Upper lobe of right lung (tissue), 1 donor: ENCODE measurements at places on chromosomes 5 and 9. TPM values are rescaled to one million over a fixed set of nuclear protein-coding genes. Genes with fewer than 3 reads are reported as not detected.

DNA sequence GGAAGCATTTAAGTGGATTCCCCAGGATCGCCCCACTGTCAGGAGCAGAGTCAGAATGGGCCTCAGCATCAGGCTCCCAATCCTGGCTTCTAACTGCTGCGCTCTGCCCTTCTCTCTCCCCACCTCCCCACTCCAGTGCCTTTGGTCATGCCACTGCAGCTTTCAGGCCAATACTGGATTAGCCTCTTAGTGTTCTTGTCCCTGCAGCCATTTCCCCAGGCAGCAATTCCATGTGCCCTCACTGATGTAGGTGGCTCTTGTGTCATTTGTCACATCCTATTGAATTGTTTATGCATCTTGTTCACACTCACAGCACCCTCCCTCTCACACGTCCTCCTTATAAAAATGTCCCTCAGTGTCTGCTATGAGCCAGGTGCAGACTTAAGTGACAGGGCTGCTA, 544.2 kb upstream of the DAP start:
- DNase-seq, result no peak
- H3K27ac ChIP-seq, result no peak overlapping the region
- H3K36me3 ChIP-seq, result no peaks in the 10 kb centered on the region
- H3K27me3 ChIP-seq, result no peaks in the 10 kb centered on the region
- H3K4me1 ChIP-seq, result no peaks in the 10 kb centered on the region

DNA sequence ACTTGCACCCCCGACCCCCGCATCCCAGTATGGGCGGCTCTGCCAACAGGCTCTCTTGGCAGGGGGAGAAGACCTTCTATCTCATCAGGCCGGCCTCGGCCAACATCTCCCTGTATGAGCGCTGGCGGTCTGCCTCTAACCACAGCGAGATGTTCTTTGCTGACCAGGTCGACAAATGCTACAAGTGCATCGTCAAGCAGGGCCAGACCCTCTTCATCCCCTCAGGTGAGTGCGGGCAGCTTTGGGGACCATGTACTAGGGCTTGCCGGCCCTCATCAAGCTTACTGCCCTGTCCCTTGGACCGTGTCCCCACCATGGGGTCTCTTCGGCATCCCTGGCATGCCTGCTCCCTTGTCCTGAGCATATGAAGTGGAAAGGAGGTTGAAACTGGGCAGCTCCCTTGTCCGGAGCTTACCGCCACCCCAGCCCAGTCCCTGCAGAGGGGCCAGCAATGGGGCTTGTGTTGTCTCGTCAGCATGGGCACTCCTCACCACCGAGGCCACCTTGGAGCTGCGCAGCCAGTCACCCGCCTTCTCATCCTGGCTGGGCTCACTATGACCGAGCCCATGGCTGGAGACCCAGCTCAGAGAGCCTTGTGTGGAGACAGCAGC, 78.1 kb downstream of the PHF2 start:
- H3K4me1 ChIP-seq, result no peaks in the 10 kb centered on the region
- no peak overlapping the region for H3K4me3 ChIP-seq
- peaks cover 78% of the 10 kb centered on the region for H3K36me3 ChIP-seq
- H3K27ac ChIP-seq, result no peak overlapping the region
- DNase-seq, result peak; percentile 47

- H3K27ac ChIP-seq, result no peak overlapping the region
- H3K4me3 ChIP-seq, result no peak overlapping the region
- H3K4me1 ChIP-seq, result no peaks in the 10 kb centered on the region
- no peaks in the 10 kb centered on the region for H3K36me3 ChIP-seq
- no peak for DNase-seq
Measured at GRCh38 chr5:7493081-7493480, 97.1 kb downstream of the ADCY2 start.

DNA sequence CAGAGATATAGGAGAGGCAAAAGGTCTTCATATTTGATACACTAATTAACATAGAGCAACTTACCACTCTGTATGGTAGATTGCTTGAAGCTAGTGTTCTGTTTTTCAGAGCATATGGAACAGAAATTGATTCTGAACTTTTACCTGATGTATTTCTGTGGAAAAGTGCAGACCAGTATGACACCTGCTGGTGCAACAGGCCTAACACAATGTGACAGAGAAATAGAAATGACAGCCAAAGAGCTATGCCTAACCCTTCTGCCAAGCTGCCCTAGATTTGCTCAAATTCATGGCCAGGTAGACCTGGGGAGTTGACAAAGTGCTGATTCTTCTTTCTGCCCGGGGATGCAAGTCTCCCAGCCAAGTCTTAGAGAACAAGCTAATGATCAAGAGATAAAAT, 65.4 kb upstream of the RNF180 start:
- H3K36me3 ChIP-seq, result no peaks in the 10 kb centered on the region
- DNase-seq, result no peak
- no peak overlapping the region for H3K4me3 ChIP-seq
- H3K27ac ChIP-seq, result no peak overlapping the region

GRCh38 chr9:130751631-130752355, 58.2 kb downstream of the EXOSC2 start:
- no peaks in the 10 kb centered on the region for H3K36me3 ChIP-seq
- H3K4me1 ChIP-seq, result peaks cover 15% of the 10 kb centered on the region
- no peak overlapping the region for H3K27ac ChIP-seq
- no peaks in the 10 kb centered on the region for H3K27me3 ChIP-seq

MAMDC2 gene
- 72.0 TPM for total RNA-seq

CER1 gene
- not detected for total RNA-seq

NUTM2F gene
- not detected for total RNA-seq

NR4A3 gene
- total RNA-seq, result 3.8 TPM
